ENCODE measurements at places on chromosomes 6 and 20.
A peak's percentile ranks its signal among the peaks of the same experiment; 100 is the strongest.

DNA sequence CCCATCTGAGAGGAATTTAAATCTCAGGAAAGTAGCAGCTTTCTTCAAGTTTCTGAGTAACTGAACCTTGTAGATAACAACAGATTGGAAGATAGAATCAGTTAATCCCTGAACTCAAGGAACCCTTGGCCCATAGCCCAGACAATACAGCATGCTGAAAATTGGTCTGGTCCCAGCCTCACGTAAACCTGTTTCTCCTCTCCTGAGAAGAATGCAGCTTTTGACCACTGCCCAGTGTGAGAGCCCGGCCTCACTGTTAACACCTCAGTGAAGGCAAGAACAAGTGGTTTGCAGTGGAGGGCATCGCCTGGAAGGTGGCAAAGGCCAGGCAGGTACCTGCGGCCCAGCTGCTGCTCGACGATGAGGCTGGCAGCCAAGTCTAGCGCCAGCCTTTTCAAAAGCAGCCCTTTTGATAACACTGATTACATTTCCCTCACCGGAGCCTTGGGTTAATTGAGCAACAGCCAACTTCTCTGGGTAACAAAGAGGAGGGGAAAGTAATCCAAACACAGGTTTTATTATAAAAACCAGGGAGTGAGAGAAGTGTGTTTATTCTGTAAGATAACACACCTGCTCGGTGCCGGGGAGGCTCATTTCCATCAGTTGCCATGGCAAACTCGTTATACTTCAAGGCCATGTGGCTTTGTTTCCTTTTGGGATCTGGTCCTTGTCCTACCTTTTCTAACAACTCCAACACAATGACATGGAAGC is 54.0 kb downstream of the TRAF3IP2 start:
- peaks cover 25% of the 10 kb centered on the region for H3K4me1 ChIP-seq
- no peaks in the 10 kb centered on the region for H3K27me3 ChIP-seq
- H3K36me3 ChIP-seq: no peaks in the 10 kb centered on the region
- DNase-seq: peak; percentile 75

DNA sequence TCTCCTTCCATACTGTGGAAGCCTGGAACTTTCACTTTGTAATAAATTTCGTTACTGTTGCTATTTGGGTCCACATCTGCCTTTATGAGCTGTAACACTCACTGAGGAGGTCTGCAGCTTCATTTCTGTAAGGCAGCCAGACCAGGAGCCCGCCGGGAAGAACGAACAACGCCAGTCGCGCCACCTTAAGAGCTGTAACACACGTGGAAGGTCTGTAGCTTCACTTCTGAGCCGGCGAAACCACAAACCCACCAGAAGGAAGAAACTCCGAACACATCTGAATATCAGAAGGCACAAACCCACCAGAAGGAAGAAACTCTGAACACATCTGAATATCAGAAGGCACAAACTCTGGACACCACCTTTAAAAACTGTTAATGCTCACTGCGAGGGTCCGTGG is 589.9 kb upstream of the SLC35B3 start:
- H3K4me1 ChIP-seq: no peaks in the 10 kb centered on the region
- no peak for DNase-seq
- H3K27ac ChIP-seq: no peak overlapping the region
- no peak overlapping the region for H3K4me3 ChIP-seq
- no peaks in the 10 kb centered on the region for H3K27me3 ChIP-seq

- no peaks in the 10 kb centered on the region for H3K27me3 ChIP-seq
- no peak overlapping the region for H3K27ac ChIP-seq
- no peaks in the 10 kb centered on the region for H3K4me1 ChIP-seq
- no peak for DNase-seq
Measured at GRCh38 chr6:66429210-66429609, 722.2 kb upstream of the EYS start.

GRCh38 chr20:40652441-40652987 is 36.5 kb downstream of the MAFB start:
- H3K27ac ChIP-seq: no peak overlapping the region
- no peak for DNase-seq
- no peak overlapping the region for H3K4me3 ChIP-seq
- H3K27me3 ChIP-seq: no peaks in the 10 kb centered on the region

- no peaks in the 10 kb centered on the region for H3K27me3 ChIP-seq
- H3K4me1 ChIP-seq: peaks cover 34% of the 10 kb centered on the region
- no peak overlapping the region for H3K27ac ChIP-seq
Measured at GRCh38 chr6:35091346-35092083, 49.6 kb downstream of the TCP11 start.

DNA sequence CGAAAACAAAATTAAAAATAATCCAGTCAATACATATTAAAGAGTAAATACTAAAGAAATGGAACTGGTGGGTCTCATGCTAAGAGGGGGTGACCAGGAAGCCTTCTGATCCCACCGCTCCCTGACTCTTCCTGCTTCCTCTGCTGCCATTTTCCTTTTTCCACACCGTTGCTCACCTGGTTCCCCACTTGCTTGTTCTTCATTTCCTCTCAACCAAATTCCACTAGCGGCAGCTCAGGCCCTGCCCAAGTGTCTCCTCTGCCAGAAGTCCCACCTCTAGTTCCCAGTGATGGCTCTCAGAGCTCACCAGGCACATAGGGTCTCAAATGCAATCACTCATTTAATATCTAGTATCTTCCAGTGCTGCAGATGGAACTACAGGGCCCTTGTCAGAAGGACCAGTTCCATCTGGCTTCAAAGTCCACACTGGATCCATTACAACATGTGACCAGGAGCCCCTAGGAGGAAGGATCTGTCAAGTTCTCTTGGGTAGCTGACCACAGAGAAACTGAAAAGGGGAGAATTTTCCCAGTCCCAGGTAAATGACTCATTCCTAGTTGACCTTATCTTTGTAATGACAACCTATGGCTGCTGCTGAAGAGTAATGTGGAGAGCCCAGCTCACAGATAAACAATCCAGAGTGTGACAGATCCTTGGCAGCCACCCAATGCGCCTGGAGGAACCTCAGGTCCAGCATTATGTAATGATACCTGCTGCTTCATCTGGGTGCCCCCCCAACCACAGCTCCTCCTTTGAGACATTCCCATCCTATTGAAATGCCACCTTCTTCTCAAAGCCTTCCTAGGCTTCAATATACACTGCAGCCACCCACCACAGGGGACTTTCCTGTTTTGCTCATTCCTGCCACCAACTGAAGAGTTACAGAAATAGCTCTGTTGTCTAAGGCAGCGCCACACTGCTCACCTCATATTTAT is 38.2 kb downstream of the ELMO2 start:
- no peaks in the 10 kb centered on the region for H3K27me3 ChIP-seq
- no peak for DNase-seq
- no peak overlapping the region for H3K4me3 ChIP-seq
- no peak overlapping the region for H3K27ac ChIP-seq
- peaks cover 80% of the 10 kb centered on the region for H3K36me3 ChIP-seq

DNA sequence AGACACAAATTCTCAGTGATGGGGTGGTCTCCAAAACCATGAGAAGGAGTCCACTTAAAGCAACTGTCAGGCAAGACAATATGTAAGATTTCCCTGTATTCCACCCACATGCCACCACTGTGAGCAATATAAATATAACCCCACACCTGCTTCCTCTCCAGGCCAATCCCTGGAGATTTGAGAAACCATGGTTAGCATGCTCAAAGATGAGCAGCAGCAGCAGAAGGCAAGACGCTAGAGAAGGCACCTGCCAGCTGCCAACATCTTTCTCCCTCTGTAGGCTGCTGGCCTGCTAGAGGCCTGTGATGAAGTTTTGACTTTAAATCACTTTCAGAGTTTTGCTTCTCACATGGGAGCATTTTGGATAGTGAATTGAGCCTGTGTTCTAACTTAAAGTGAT is 7.9 kb upstream of the SOD2 start:
- H3K4me1 ChIP-seq: peaks cover 19% of the 10 kb centered on the region
- H3K27ac ChIP-seq: peak overlapping the region; percentile 15
- no peaks in the 10 kb centered on the region for H3K36me3 ChIP-seq
- no peak overlapping the region for H3K4me3 ChIP-seq
- H3K27me3 ChIP-seq: no peaks in the 10 kb centered on the region

- H3K36me3 ChIP-seq: no peaks in the 10 kb centered on the region
- DNase-seq: no peak
- H3K27me3 ChIP-seq: no peaks in the 10 kb centered on the region
- H3K4me3 ChIP-seq: no peak overlapping the region
- H3K27ac ChIP-seq: peak overlapping the region; percentile 20
Measured at GRCh38 chr6:44800171-44800783, 412.8 kb downstream of the CDC5L start.

- H3K27me3 ChIP-seq: no peaks in the 10 kb centered on the region
- no peaks in the 10 kb centered on the region for H3K36me3 ChIP-seq
- H3K27ac ChIP-seq: no peak overlapping the region
- H3K4me1 ChIP-seq: no peaks in the 10 kb centered on the region
- no peak for DNase-seq
Measured at GRCh38 chr20:16808796-16809195, 60.6 kb downstream of the OTOR start.

- H3K27me3 ChIP-seq: no peaks in the 10 kb centered on the region
- no peaks in the 10 kb centered on the region for H3K36me3 ChIP-seq
- DNase-seq: no peak
- H3K4me3 ChIP-seq: no peak overlapping the region
Measured at GRCh38 chr20:11173916-11174315, 500.1 kb upstream of the JAG1 start.

DNA sequence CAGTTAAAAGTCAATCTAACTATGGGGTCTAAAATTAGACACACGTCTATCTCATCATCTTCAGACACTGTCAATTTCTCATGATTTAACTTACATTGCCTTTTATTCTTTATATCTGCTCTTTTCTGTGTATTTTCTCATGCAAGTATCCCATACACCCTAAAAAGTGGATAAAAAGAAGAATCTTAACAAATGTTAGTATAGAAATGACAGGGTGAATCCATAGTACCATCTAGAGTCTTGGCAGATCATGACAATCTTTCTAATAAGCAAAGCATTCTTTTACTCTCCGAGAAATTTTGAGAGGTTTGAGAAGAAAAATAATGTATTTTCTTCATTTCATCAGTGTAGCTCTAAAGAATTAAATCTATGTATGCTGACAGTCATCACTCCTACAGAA is 382.7 kb downstream of the C6orf118 start:
- no peaks in the 10 kb centered on the region for H3K36me3 ChIP-seq
- peaks cover 6% of the 10 kb centered on the region for H3K4me1 ChIP-seq
- no peaks in the 10 kb centered on the region for H3K27me3 ChIP-seq
- no peak for DNase-seq

GRCh38 chr6:90040931-90041330 is 146.7 kb downstream of the GJA10 start:
- no peak for DNase-seq
- no peaks in the 10 kb centered on the region for H3K36me3 ChIP-seq
- H3K4me3 ChIP-seq: no peak overlapping the region
- H3K4me1 ChIP-seq: no peaks in the 10 kb centered on the region
- H3K27me3 ChIP-seq: no peaks in the 10 kb centered on the region
- no peak overlapping the region for H3K27ac ChIP-seq

DNA sequence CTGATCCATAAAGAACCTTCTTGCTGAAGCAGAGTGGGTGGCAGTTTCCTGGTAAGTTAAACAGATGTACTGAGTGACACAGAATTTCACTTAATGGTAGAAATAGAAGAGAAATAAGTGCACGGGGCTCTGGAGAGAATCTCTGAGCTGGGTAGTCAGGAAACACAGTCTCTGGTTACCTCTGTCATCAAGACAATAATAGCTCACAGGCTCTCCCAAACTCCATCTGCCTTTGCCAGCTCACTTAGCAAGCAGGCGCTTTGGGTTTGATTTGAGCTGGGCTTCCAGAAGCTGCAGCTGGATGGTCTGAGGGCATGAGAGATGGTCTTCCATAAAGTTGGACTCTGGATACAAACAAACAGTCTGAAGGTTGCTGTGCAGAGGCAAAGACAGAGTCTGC is 39.6 kb upstream of the PRSS35 start:
- no peaks in the 10 kb centered on the region for H3K4me1 ChIP-seq
- no peak overlapping the region for H3K27ac ChIP-seq
- no peaks in the 10 kb centered on the region for H3K27me3 ChIP-seq
- H3K36me3 ChIP-seq: no peaks in the 10 kb centered on the region
- H3K4me3 ChIP-seq: no peak overlapping the region

- H3K4me3 ChIP-seq: no peak overlapping the region
- no peaks in the 10 kb centered on the region for H3K4me1 ChIP-seq
- no peak overlapping the region for H3K27ac ChIP-seq
- no peaks in the 10 kb centered on the region for H3K27me3 ChIP-seq
Measured at GRCh38 chr6:147627411-147627810, 118.9 kb downstream of the SAMD5 start.

DNA sequence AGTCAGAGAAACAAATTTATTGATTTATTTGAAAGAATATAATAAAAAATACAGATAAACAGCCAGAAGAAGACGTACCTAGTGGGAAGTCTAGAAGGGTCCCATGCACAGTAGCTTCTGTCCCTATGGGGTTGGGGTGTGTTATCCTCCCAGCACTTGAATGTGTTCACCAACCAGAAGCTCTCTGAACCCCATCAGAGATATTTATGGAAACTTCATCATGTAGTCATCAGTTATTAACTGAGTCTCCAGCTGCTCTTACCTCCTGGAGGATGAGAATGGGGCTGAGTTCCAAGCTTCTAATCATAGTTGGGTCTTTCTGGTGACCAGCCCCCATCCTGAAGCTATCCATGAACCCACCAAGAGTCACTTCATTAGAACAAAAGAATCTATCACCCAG is 15.4 kb upstream of the USP45 start:
- H3K27ac ChIP-seq: no peak overlapping the region
- no peak for DNase-seq
- no peaks in the 10 kb centered on the region for H3K4me1 ChIP-seq
- H3K36me3 ChIP-seq: peaks cover 57% of the 10 kb centered on the region
- no peak overlapping the region for H3K4me3 ChIP-seq

DNA sequence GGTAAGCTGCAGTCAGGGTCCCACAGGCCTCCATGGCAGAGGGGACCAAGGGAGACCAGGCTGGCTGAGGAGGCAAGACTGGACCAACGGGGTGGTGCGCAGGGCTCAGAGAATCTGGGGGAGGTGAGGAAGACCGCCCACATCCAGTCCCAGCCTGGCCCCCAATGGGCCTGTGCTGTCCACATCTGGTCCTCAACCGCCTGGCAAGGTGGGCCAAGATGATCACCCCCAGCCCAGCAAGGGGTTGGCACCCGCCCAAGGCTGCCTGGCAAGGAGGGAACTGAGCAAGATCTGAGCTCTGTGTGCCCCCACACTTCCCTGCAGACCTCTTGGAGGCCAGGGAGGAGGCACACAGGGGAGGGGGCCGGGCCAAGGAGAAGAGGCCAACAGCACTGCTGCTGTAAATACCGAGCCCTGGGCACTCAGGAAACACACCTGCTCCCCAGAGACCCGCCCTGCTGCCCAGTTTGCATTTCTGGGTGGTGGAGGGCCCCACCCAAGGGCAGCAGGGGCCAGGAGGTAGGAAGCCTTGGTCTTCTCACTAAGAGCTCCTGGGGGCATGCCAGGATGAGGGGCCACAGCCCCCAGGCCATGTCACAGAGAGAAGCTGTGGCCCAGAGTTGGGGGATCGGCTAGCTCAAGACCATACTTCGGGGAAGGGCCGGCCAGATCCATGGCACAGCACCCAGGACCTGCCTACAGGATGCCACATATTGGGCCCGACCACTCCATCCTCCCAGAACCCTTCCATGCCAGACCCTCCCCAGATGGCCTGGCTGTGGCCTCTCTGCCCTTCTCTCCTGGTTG is 109.6 kb downstream of the ASXL1 start:
- H3K27ac ChIP-seq: peak overlapping the region; percentile 75
- H3K4me1 ChIP-seq: peaks cover 86% of the 10 kb centered on the region
- H3K4me3 ChIP-seq: no peak overlapping the region
- peaks cover 10% of the 10 kb centered on the region for H3K36me3 ChIP-seq

GRCh38 chr6:40500227-40500626 is 86.9 kb downstream of the LRFN2 start:
- H3K4me3 ChIP-seq: no peak overlapping the region
- no peaks in the 10 kb centered on the region for H3K36me3 ChIP-seq
- H3K4me1 ChIP-seq: no peaks in the 10 kb centered on the region
- DNase-seq: peak; percentile 58
- H3K27ac ChIP-seq: no peak overlapping the region

GRCh38 chr6:147166360-147166944 is 37.8 kb upstream of the STXBP5 start:
- no peak overlapping the region for H3K27ac ChIP-seq
- H3K27me3 ChIP-seq: no peaks in the 10 kb centered on the region
- H3K36me3 ChIP-seq: no peaks in the 10 kb centered on the region
- DNase-seq: no peak
- H3K4me1 ChIP-seq: no peaks in the 10 kb centered on the region
